ENCODE measurements at places on chromosomes 6 and 20.

DNA sequence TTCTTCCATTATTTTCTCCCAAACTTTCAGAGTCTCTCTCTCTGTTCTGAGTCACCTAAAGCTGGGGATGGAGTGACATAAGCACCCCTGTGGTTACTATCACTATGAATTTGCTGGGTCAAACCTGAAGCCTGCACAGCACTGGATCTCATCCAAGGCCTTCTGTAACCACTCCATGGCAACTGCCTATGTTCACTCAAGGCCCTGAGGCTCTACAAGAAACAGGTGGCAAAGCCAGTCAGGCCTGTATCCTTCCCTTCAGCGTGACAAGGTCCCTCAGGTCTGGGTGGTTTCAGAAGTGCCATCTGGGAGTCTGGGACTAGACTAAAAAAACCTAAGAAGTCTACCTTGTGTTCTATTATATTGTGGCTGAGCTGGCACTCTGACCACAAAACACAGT is 1278.8 kb upstream of the EYS start:
- no peak for DNase-seq

- no peak for DNase-seq
Measured at GRCh38 chr6:134416418-134417154, 98.7 kb upstream of the SGK1 start.

DNA sequence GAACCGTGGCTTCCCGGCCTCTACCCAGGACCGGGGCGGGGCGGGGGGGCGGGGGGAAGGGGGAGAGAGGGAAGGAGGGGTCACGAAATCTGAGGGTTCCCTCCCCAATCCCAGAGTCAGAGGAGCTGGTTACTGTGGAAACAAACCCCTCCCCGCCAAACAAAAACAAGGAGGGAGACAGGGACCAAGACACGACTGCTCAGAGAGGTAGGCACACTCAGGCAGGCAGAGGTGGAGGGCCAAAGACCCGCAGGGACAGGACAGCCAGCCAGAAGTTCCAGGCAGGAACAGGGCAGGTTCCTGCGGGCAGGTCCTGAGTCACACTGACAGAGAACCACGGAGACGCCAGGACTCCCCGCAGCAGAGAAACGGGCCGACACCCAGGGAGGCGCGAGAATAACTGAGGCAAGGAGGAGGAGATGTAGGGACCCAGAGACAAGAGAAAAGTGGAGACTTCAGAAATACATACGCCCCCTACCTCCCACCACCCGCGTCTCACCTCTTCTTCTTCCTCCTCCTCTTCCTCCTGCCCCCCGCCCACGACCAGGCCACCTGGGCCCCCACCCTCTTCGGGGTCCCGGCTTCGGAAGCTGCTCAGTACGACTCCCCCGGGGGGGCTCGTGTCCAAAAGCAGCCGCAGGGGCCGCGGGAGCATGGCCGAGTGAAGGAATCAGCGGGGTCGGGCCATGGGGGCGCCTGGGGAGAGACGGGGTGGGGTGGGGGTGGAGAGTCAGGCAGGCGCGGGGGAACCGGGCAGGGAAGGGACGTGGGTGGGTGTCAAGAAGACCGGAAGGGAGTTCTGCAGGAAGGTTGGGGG is 578 bp downstream of the RGL2 start:
- DNase-seq = no peak

GRCh38 chr20:57008217-57008616 is 258.2 kb downstream of the BMP7 start:
- no peak for DNase-seq

- no peak for DNase-seq
Measured at GRCh38 chr6:137261761-137262160, 42.6 kb upstream of the IFNGR1 start.

GRCh38 chr6:100378576-100378975 is 86.1 kb downstream of the SIM1 start:
- DNase-seq = no peak

GRCh38 chr20:62448038-62448437 is 20.7 kb upstream of the RBBP8NL start:
- no peak for DNase-seq

DNA sequence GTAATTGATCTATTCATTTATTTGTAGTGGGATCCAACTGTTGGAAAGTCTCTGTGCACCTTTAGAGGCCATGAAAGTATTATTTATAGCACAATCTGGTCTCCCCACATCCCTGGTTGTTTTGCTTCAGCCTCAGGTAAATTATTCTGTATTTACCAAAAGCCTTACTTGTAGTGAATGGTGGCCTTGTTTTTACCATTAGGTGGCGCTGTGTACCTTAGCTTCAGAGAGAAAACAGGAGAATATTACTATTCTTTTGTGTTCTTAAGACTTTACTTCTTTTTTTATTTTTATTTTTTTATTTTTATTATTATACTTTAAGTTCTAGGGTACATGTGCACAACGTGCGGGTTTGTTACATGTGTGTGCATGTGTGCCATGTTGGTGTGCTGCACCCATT is 23.7 kb downstream of the PEX7 start:
- no peak for DNase-seq

DNA sequence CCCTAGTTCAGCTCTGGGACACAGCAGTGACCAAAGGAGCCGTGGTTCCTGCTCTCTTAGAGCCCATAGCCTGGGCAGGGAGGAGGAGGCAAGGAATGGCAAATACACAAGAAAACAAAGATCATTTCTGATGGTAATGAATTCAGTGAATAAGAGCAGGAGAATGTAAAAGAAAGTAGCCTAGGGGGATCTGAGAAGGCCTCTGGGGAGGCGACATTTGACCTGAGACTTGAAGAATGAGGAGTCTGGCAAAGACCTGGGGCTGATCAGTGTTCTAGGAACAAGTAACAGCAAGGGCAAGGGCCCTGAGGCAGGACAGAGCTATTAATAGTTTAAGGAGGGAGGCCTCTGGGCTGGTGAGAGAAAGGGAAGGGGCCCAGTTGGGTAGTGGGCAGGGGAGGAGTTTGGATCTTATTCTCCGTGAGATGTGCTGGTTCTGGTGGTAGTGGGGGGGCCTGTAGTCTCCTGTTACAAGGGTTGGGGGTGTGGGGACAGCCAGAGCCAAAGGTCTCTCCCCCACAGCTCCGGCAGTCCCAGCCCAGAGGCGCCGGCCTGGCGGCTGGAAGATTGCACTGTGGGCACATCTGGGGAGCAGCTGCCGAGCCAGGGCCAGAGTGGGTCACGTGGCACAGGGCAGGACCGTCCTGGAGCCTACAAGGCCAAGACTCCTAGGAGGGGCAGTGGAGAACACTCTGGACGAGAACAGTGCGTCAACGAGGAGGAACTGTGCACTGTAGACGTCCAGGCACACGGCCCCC is 9.3 kb upstream of the ID1 start:
- no peak for DNase-seq

- DNase-seq = no peak
Measured at GRCh38 chr6:116221911-116222310, 32.0 kb downstream of the TSPYL4 start.

- DNase-seq = no peak
Measured at GRCh38 chr6:143485967-143486366, 25.6 kb downstream of the FUCA2 start.

DNA sequence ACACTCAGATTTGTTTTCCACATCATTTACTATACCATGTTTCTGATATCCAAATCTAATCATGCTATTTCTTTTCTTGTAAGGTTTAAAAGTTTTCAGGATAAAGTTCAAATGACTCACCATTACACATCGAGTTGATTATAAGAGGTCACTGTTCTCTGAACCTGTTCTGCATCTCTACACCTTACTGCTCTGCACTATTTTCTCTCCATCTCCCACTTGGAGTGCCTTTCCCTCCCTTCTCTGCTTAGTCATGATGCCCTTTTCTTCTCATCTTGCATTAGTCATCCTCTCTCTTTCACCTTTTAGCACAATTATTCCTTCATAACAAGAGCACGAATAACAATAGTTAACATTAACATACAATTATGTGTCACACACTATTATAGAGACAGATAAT is 37.5 kb upstream of the FUT9 start:
- no peak for DNase-seq

DNA sequence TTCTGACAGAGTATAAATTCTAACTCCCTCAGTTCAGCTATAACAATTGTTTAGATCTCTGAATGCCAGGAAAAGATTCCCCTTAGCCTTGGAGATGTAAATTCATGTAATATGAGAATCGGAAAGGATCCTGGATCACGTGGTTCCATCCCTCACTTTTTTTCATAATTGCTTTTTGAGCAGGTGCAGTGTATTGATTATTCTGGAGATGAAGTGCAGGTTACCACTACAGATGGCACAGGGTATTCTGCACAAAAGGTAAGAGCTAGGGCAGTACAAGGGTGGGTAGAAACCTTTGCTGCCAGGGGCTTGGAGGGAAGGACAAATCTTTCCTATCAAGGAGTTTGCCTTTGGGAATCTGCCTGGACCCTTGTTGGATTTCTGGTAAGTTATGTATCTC is 52.7 kb downstream of the KDM1B start:
- DNase-seq = no peak

DNA sequence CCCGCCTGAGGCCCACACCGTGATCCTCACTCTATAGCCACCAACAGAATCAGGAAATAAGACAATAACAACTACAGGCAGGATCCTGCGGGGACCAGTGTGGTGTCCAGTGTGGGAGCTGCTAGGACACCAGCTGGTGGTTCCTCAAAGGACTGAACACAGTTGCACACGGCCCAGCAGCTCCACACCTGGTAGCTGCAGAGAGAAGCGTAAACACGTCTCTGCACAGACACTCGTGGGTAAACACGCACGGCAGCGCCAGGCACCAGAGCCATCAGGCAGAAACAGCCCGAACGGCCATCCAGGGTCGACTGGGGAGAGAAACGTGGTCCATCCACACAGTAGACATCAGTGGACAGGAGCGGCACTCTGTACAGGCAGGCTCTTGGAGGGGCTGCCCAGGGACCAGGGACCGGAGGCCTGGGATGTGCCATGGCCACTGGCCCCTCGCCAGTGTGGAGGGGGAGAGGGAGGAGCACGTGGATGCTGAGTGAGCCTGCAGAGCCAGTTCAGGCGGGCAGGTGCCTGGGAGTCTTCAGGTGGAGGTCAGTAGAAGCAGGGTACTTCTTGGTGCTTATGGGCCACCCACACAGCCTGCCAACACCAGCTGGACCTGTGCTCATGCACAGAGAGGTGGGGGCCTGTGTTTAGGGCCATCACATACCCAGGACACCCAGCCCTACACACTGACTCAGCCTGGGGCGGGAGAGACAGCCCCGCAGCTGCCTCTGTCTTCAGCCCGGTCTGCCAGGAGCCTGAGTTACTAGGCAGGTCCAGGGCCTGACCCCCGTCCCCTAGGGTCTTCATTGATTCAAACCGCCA is 7.4 kb upstream of the LAMA5 start:
- no peak for DNase-seq

DNA sequence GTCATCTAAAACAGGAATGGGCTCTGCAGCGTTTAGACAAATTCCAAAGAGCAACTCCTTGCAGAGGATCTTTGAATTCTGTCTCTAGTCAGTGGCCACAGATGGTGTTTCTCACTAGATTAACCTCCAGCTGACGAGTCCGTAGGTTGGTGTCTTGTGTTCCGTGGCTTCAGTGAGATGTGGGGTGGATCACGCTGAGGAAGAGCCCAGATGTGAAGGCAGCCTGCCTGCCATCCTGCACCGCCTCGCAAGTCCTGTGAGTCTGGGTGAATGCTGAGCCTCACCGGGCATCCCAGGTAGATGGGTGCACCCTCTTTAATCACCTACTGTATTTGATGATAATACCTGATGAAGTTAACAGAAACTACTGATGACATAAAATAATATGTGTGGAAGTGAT is 70.4 kb downstream of the THBS2 start:
- DNase-seq = no peak

DNA sequence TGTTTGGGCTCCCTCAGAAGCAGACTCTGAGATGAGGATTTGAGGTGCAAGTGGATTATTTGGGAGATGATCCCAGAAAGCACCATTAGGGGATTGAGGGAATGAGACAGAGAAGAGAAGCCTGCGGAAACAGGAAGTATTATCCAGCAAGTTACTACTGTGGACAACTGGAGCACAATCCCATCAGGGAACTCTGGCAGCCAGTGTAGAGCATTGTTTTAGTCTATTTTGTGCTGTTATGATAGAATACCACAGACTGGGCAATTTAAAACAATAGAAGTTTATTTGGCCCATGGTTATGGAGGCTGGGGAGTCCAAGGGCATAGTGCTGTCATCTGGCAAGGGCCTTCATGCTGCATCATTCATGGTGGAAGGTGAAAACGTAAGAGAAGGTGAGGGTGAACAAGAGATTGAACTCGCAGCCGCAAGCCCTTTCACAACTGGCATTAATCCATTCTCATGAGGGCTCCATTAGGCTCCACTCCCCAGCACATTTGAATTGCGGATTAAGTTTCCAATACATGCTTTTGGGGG is 43.5 kb upstream of the SLC9A8 start:
- DNase-seq = no peak

- DNase-seq = no peak
Measured at GRCh38 chr20:46705378-46705729, 4.1 kb upstream of the SLC2A10 start.

DNA sequence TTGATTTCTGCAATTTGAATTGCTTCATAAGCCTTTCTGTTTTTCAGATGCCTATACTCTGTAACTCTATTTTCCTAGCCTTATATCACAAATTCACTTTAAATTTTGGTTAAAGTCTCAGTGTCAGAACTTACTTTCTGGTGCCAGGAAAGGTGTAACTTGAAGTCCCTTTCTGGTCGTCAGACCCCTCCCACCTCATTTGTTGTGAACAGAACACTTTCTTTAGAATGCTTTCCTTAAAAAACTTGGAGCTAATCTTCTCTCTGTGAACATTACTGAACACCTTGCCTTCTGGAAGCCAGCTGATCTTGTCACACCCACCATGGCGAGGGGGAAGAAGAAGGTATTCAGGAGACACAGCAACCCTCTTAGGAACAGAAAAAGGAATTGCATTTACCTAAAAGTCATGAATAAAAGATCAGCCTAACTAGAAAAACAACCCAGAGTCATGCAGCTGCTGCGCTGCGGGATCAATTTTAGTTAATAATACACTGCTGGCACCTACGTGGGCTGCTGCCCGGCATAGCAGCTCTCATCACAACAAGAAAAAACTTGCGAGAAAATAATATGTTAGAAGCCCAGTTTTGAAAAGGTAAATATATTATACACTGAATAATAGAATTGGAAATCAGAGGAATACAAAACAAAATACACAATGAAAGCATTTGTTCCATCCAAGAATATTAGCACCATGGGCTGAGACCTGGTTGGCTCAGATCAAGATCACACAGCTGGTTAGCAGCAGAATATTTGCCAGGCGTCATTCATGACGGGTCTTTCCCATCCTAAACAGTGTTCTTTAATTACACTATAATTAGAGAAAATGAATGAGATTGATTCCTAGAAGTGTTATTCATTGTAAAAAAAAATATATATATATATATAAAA is 5.8 kb upstream of the FAM217A start:
- DNase-seq = no peak

GRCh38 chr6:148969603-148970061 is 222.8 kb downstream of the UST start:
- no peak for DNase-seq

Data from activated CD4-positive, alpha-beta T cell treated with anti-CD3 and anti-CD28 coated beads, Interleukin-2, amount 50 U/mL, for 24 hours (primary cell).